ENCODE measurements at places on chromosomes 1 and 21.

DNA sequence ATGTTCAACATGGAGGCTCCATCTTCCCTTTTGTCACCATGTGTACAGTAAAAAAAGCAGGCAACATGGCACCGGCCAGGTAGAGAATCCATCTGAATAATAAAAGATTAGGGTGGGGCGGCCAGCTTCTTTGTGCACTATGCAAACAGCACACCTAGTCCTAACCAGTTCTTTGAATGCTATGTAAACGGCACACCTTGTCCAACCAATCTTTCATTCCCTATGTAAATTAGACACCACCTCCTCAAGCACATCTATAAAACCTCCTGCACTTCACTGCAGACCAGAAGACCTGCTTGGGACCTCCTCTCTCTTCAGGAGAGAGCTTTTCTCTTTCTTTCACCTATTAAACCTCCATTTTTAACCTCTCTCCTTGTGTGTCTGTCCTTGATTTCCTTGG, 28.2 kb downstream of the TFB2M start:
- DNase-seq, result peak; percentile 20

DNA sequence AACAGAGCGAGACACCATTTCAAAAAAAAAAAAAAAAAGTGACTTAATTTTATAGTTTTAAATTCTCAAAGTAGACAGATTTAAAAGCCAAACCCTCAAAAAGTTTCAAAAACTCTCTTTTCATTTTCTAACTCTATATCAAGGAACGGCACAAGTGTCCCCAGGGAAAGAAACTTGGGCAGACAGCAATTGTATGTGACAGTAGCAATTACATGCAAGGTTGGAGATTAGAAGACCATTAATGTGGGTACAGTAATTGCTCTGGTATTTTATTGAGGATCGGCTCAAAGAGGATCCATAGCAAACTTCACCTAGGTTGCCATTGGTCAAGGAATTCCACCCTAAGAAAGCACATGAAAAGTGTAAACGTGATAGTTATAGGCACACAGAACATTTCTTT, 46.2 kb downstream of the ACBD6 start:
- DNase-seq, result no peak

- no peak for DNase-seq
These were observed 74.2 kb downstream of the SSBP3 start for GRCh38 chr1:54331843-54332463.

DNA sequence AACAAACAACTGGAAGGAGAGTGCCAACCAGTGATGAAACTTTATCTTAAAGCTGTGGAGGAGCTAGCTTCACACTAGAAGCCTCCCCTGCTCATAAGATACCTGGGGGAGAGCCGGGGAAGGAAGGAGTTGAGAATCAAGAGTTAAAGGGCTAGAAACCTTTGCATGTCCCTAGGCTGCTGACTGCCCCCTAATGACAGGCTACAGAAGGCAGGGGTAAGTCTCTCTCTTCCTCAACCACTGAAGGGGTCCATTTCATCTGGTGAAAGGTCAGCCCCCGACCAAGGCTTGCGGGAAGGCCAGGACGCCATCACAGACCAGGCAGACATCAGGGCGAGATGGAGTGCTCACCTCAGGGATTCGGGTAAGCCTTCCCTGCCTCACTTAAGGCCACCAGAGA, 65.6 kb upstream of the GRHL3 start:
- DNase-seq, result no peak

DNA sequence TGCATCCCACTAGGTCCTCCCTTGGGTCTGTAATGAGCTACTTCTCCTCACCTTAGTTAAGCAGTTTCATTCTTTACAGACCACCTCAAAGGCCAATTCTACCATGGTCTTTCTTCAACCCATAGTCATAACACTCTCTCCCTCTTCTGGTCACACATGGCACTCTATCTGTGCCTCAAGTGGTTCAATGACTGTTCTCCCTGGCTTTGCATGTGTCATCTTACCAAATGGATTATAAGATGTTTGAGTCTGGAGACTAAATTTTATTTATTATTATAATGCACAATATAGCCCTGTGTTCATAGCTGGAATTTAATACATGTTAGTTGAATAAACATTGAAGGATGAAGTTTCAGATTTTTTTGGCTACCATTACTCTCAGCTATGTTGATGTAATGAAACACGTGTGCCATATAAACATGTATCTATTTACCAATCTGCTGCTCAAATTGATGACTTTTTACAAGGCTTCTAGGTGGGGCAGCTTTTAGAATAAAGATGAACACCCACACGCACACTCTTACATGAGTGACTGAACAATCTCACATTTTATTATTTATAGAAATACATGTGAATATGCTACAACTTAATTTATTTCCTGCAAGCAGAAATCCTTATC, 102.1 kb downstream of the RUNX1 start:
- DNase-seq, result no peak

- DNase-seq, result no peak
These were observed 17.3 kb downstream of the SARS1 start for GRCh38 chr1:109231066-109231465.
